Stimulated activated CD4-positive, alpha-beta T cell treated with anti-CD3 and anti-CD28 coated beads, TNF-alpha, amount 100 ng/mL, for 48 hours (primary cell): ENCODE measurements at places on chromosomes 5 and 9.

DNA sequence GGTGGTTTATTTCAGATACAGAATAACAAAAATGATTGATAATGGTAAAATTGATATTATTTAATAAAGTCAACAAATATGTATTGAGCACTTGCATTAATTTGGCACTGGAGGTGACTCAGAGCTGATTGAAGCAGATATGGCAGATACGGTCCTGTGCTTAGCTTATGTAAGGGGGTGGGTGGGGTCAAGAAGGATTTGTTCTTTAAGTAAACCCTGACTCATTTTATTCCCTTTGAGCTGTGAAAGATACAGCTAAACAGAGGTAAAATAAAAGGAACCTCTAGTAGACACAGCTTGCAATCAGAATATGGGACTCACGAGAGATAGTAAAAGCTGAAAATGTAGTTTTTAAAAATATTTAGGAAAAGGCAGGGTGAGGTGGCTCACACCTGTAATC lies 201.3 kb upstream of the CLINT1 start:
- no peak for DNase-seq

DNA sequence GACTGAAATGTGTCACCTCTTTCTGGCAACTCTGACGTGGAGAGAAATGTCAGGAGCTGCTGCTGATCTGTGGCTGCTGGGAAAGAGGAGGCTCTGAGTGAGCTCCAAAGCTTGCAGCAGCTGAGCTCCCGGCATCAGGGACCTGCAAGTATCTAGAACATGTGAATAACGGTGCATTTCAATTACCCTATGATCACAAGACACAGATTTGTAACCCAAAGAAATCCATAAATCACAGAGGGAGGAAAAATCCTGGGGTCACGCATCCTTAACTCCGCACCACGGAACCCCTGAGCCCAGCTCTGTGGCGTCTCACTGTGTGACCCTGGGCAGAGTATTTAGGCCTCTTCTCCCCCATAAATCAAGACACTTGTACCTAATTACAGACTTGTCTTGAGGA lies 139.8 kb downstream of the IRX2 start:
- DNase-seq, result no peak

- no peak for DNase-seq
These were observed 195.9 kb downstream of the SEMA6A start for GRCh38 chr5:116378777-116379121.

- DNase-seq, result no peak
These were observed 51.5 kb downstream of the IL31RA start for GRCh38 chr5:55902696-55903095.

GRCh38 chr9:135173066-135173465 lies 85.6 kb downstream of the OLFM1 start:
- no peak for DNase-seq

DNA sequence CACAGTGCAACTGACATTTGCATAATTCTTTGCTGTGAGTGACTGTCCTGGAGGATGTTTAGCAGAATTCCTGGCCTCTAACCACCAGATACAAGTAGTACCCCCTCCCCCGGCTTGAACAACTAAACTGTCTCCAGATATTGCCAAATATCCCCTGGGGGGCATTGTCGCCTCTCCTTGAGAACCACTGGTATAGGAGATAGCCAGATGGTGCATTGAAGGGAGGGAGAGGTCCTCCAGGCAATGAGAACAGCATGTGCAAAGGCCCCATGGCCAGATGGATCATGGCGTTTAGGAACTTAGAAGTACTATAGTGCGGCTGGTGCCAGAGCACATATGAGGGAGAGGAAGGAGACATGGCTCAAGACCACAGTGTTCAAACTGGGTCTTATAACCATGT lies 18.9 kb upstream of the ORM1 start:
- no peak for DNase-seq
